ENCODE measurements at places on chromosomes 1 and 21.
A peak's percentile ranks its signal among the peaks of the same experiment; 100 is the strongest.

DNA sequence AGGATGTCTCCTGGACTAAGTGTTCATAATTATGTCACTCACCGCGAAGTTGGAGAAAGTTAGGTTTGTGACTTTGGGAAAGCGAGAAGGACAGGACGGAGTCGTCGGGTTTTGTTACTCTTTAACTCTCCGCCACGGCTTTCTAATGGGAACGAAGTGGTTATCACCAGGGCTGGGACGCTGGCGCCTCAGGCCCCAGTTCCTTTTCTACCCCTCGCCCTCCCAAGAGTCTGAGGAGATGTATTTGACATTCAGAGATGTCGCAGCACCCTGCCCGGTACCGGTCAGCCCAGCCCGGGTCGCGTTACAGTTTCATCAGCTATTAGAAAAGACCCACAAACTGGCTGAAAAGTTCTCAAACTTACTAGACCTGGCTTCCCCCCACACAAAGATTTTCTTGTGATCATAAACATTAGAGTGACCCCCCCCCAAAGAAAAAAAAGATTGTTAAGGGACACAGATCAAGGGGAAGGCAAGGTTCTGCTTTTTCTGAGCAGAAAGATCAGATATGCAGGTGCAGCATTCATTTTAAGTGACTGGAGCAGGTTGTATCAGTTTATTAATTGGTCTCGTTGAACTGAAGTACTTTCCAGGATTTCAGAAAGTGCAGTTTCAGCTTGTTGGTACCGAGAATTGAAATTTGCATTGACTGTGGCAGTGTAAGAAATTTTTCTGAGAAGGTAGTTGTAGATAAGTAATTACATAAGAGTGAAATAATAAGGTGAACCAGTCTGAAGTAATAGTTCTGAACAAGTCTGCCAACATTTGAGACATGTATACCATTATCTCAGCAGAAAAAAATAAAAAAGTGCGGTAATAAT is 859 bp upstream of the ZBTB18 start:
- DNase-seq = no peak

- no peak for DNase-seq
These were observed 94.9 kb upstream of the POU3F1 start for GRCh38 chr1:38141483-38141882.

DNA sequence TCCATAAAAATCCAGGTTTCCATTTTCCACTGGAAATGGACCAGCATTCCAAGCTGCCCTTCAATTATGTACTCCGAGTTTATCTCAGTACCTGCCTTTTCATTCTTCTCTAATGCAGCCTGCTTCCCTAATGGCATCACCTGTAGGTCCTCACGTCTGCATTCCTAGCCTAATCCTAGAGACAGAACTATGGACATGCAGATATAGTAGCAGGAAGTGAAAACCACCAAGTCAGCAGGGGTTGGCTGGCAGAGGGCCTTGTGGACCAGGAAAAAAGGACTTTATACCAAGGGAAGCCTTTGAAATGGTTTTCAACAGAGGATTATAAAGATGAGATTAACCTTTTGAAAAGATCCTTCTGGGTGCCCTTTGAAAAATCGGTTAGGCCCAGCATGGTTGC is 135.7 kb upstream of the L1TD1 start:
- DNase-seq = no peak

GRCh38 chr21:32562915-32563314 is 22.4 kb downstream of the TCP10L start:
- DNase-seq = no peak

DNA sequence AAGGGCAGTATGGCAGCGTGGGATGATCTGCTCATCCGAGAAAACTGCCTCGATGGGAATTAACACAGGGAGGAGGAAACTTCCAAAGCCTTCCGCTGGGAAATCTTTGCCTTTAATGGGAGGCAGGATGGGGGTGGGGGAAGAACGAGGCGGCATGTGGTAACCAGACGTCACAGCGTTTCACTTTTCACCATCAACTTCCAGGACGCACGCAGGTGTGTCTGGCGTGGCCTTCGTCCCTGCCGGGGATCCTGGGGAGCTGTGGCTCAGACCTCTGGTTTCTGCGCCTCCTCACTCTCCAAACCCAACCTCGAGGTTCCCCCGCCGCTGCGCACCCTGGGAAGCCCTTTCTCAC is 282 bp downstream of the RSPH1 start:
- DNase-seq = no peak

DNA sequence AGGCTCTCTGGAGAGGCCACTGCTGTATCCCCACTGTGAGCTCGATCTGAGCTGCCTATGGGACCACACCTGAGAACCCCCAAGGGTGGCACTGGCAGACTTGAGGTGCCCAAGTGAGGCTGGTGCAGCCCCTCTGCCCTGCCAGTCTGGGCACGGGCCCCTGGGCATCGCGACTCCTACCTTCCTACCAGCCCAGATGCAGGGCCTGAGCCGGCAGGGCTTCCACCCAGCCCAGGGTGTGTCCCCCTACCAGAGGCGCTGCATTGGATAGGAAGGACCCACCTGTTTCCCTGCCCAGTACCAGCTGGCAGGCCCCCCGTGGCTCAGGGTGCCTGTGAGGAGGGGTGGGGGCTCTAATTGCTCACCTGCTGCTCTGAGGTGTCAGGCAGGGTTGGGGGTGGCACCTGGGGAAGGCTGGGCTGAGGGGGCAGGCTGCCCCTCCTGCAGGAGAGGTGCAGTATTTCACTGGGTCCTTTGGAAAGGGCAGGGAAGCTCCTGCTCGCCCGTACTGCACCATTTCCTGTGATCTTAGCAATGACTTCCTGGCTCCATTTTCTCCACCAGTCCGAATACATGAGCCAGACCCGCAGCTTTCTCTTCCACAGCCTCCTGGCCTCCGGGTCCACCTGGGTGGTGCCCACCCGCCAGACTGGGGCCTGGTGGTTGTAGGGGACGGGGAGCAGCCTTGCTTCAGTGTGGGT is 11.8 kb downstream of the TP73 start:
- DNase-seq = no peak

GRCh38 chr21:35119501-35120047 is 70.5 kb upstream of the RUNX1 start:
- no peak for DNase-seq

GRCh38 chr1:161128591-161129420 is 3.7 kb downstream of the DEDD start:
- DNase-seq = no peak

- DNase-seq = peak; percentile 61
These were observed 216.0 kb downstream of the DYRK1A start for GRCh38 chr21:37582590-37582989.

DNA sequence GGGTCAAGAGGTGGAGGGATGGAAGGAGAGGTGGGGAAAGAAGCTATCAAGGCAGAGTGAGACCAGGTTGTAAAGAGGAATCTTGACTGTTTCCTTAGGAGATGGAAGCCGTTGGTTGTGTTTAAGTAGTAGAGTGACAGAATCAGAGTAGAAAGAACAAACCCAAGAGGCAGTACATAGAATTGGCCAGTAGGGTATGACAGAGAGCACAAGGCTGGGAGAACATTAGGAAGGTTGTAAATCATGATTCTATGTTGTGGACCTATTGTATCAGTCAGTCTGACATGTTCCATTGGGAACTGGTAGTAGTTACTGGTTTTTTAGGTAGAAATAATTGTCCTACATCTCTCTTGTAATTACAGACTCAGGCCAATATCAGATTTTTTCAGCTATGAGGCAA is 486.9 kb upstream of the USP24 start:
- peak; percentile 32 for DNase-seq

- DNase-seq = no peak
These were observed 34.7 kb downstream of the ZBTB17 start for GRCh38 chr1:15941044-15941840.

- DNase-seq = no peak
These were observed 39.1 kb upstream of the LRP8 start for GRCh38 chr1:53366901-53367502.

- no peak for DNase-seq
These were observed 220.4 kb downstream of the RHOU start for GRCh38 chr1:228955691-228956090.
